ENCODE measurements at places on chromosomes 7 and 10. TPM values are rescaled to one million over a fixed set of nuclear protein-coding genes. Genes with fewer than 3 reads are reported as not detected.
A peak's percentile ranks its signal among the peaks of the same experiment; 100 is the strongest.

DNA sequence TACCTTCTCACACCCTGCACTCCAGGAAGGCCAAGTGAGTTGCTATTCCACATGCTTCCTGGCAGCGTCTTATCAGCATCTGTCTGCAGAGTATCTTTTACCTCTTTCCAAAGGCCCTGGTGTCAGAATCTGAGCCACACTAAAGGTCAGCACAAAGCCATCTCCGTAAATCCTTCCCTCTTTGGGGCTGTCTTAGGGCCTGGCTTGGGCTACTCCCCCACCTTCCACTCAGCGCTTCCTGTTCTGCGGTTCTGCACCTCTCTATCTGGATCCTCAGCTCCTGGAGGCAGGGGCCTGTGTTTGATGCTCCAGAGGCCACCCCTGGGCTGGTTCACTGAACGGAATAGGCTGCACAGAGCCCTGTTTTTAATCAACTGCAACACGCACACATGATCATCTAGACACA, 334.8 kb upstream of the GALNT17 start:
- no peak overlapping the region for H3K27ac ChIP-seq
- DNase-seq: no peak
- H3K36me3 ChIP-seq: no peaks in the 10 kb centered on the region
- H3K27me3 ChIP-seq: no peaks in the 10 kb centered on the region
- no peaks in the 10 kb centered on the region for H3K4me1 ChIP-seq

- DNase-seq: peak; percentile 57
- H3K4me3 ChIP-seq: no peak overlapping the region
Measured at GRCh38 chr10:25226775-25227682, 52.2 kb downstream of the GPR158 start.

- no peaks in the 10 kb centered on the region for H3K36me3 ChIP-seq
- H3K4me3 ChIP-seq: no peak overlapping the region
- no peak for DNase-seq
- H3K27me3 ChIP-seq: no peaks in the 10 kb centered on the region
- no peak overlapping the region for H3K27ac ChIP-seq
Measured at GRCh38 chr7:105218215-105218614, 170.5 kb downstream of the SRPK2 start.

GRCh38 chr7:115198143-115198542, 276.2 kb downstream of the MDFIC start:
- no peaks in the 10 kb centered on the region for H3K4me1 ChIP-seq
- no peaks in the 10 kb centered on the region for H3K36me3 ChIP-seq
- no peak overlapping the region for H3K4me3 ChIP-seq
- no peak for DNase-seq
- H3K27ac ChIP-seq: no peak overlapping the region

DNA sequence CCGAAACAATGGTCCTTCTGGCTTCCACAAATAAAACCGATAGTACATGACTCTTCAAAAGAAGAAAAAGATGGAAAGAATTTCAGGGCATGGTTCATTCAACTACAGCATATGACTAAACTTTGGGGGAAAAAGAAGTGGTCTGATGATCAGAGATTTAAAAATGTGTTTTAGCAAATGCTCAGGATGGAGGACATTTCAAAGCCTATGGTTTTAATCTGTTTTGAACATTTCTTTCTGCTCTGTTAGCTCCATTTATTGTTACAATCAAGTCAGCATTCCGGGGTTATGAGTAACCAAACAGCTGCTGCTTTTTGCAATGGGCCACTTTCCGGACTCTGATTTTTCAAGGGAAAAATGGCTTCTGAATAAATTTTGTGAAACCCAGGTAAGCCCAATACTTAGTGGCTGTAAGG, 142.4 kb downstream of the CUBN start:
- no peak for DNase-seq
- no peaks in the 10 kb centered on the region for H3K4me1 ChIP-seq
- H3K27ac ChIP-seq: no peak overlapping the region

Gene GDI2
- 193 TPM for total RNA-seq

DNA sequence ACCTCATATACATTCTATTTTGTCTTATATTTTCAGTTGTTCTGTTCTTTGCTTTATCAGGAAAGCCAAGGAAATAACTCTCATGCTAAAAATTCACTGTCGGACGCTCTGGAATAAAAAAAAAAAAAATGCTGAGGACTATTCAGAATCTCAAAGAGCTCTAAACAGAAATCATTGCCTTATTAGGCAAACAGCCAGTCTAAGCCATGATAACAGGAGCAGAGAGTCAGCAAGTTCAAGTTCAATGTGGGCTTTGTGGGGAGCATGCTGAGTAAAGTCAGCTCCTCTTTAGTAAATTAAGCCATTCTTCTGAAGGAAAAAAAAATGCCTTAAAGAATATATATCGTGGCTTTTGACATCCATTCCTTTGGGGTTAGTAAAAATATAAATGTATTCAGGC, 13.6 kb upstream of the FAM13C start:
- H3K27ac ChIP-seq: no peak overlapping the region
- H3K4me3 ChIP-seq: no peak overlapping the region
- DNase-seq: no peak
- H3K4me1 ChIP-seq: no peaks in the 10 kb centered on the region
- no peaks in the 10 kb centered on the region for H3K36me3 ChIP-seq

DNA sequence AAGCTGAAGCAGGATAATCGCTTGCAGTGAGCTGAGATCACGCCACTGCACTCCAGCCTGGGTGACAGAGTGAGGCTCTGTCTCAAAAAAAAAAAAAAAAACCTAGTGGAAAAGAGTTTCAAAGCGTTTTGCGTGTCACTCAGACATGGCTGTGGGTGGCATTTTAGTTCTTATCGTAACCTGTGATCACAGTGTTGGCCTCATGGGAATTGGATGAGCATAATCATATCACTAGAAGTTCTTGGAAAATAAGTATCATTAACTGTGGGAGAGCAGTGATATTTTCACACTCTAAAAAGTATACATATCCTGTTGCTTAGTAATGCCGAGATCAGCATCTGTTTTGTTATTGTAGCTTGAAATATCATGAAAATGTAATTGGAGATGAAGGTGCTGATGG, 92.6 kb downstream of the CREM start:
- no peaks in the 10 kb centered on the region for H3K36me3 ChIP-seq
- no peak overlapping the region for H3K27ac ChIP-seq
- no peak overlapping the region for H3K4me3 ChIP-seq
- DNase-seq: no peak
- H3K4me1 ChIP-seq: no peaks in the 10 kb centered on the region
- no peaks in the 10 kb centered on the region for H3K27me3 ChIP-seq

DNA sequence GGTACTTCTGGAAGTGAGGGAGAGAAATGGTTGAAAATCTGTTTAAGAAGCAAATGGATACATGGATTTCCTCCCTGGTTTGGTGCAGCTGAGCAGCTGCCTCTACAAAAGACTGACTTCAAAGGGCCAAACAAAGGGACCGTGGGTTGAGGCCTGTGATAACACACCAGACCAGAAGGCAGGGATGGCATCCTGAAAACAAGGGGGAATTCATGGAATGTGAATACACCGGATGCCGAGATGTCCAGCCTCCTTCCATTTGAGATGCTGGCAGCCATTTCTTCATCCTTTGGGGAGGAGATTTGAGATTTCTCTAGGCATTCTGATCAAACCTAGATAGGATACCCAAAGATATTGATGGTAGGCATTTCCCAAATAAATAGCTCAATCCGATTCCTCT, 36.9 kb downstream of the TAF3 start:
- H3K36me3 ChIP-seq: no peaks in the 10 kb centered on the region
- no peak for DNase-seq
- H3K27ac ChIP-seq: no peak overlapping the region
- H3K27me3 ChIP-seq: no peaks in the 10 kb centered on the region
- no peaks in the 10 kb centered on the region for H3K4me1 ChIP-seq

DNA sequence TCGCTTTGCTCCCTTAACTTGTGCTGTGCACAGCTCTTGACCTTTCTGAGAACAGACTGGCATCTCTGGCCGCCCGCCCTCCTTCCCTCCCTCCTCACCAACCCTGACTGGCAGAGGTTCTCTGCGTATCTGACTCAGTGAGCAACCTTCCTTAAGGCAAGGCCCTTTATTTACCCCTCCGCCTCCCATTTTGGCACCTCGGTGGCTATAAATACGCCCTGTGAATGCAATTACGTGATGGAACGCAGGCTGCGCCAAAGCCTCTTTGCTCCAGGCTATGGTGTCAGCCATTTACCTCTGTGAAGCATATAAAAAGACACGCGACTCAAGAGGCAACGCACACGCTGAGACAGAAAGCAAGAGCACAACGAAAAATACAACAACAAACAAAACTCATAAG, 764.3 kb downstream of the SUGCT start:
- no peak for DNase-seq
- H3K27me3 ChIP-seq: no peaks in the 10 kb centered on the region
- H3K27ac ChIP-seq: no peak overlapping the region
- H3K36me3 ChIP-seq: no peaks in the 10 kb centered on the region
- no peak overlapping the region for H3K4me3 ChIP-seq

DNA sequence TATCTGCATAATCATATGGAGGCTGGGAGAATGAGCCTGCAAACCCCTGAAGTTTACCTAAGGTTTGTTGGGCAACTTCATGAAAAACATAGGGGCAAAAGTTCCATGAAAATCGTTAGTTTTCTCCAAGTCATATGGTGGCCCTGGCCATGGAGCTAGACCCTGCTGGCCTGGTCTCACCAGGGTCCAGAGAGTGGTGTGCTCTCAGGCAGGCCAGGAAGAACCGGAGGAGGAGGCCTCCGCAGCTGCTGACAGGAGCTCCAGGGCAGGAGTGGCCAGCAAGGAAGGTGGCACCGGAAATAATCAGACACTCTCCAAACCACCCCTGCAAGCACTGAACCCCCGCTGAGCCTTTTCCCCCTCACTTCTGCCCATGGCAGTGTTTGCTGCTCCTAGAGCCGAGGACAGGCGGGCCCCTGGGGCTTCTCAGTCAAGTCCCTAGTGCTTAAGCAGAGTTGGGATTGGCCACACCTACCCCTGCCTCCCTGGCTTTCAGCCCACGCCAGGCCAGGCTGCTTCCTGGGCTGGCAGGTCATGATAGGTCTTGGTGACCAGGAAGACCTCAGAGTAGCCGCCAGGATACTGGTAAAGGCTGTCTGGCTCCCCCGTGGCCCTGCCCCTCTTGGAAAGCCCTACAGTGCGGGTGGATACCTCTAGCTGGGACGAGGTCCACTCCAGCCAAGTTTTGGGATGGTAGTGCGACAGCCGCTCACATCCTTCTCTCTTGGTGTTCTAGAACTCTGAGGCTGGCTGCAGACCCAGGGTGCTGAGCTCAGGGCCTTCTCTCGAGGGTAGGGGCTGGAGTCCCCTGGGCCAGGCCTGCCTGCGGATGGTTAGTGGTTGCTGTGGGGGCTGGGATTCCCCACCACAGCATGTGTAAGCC, 242.8 kb downstream of the MGMT start:
- no peaks in the 10 kb centered on the region for H3K27me3 ChIP-seq
- H3K4me1 ChIP-seq: peaks cover 48% of the 10 kb centered on the region
- no peak overlapping the region for H3K4me3 ChIP-seq
- peak; percentile 94 for DNase-seq

DNA sequence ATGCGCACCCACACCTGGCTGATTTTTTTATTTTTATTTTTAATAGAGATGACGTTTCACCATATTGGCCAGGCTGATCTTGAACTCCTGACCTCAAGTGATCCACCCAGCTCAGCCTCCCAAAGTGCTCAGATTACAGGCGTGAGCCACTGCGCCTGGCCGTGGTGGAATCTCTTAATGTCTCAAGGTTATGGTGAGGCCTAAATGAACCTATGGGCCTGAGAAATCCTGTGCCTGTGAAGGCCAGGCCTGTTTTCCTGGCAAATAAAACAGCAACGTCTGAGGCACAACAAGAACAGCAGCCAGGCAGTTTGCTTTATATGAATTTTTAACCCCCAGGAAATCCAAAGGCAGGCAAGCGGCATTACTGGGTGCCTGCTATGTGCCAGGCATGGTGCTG, 297.5 kb upstream of the ZMIZ1 start:
- DNase-seq: peak; percentile 20
- no peaks in the 10 kb centered on the region for H3K27me3 ChIP-seq
- H3K4me3 ChIP-seq: no peak overlapping the region
- no peak overlapping the region for H3K27ac ChIP-seq
- no peaks in the 10 kb centered on the region for H3K36me3 ChIP-seq

Data from right lobe of liver (tissue), 6 donors.